ENCODE measurements at places on chromosomes 5 and 9.

DNA sequence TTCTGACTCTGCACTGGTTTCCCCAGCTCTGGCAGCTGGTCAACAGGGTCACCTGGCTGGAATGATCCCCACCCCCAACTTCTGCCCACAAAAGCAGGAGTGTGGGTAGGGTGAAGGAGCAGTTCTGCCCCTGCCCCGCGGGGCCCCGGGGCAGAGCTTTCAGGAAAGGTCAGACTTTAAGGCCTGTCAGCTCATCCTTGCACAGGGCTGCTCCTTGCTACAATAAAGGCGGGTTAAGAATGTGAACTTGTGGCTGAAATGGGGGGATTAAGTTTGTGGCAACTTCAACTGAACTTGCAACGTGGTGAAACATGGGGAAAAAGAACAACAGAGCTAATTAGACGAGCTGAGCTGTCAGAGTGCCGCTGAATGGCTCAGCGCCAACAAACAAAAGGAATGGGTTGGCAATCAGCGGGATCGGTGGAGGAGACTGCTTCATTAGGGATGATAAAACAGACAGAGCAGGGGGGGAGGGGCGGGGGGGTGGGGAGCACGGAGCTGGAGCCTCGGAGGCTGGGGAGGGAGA lies 50.8 kb downstream of the CRB2 start:
- H3K4me3 ChIP-seq, result no peak overlapping the region
- H3K27me3 ChIP-seq, result no peaks in the 10 kb centered on the region
- H3K36me3 ChIP-seq, result peaks cover 6% of the 10 kb centered on the region

DNA sequence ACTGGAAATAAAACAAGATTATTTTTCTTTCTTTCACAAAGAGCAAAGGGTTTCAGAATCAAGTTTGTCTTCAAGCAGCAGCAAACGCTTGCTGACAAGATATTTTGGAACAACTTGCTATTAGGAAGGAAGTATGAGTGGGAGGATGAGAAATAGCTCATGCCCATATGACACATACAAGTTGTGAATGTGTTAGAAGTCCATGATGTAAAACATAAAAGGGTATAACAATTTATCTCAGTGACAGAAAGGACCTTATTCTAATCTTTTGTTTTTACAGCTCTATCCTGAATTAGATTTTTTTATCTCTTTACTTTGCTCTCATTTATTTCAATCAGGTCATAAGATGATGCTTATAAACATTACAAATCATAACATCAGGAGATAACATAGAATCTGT lies 516.6 kb upstream of the MEF2C start:
- DNase-seq, result peak; percentile 27
- no peak overlapping the region for H3K4me3 ChIP-seq
- H3K27me3 ChIP-seq, result no peaks in the 10 kb centered on the region
- no peaks in the 10 kb centered on the region for H3K4me1 ChIP-seq
- H3K36me3 ChIP-seq, result no peaks in the 10 kb centered on the region

- peak; percentile 52 for DNase-seq
- H3K36me3 ChIP-seq, result no peaks in the 10 kb centered on the region
- H3K27me3 ChIP-seq, result no peaks in the 10 kb centered on the region
- H3K4me1 ChIP-seq, result no peaks in the 10 kb centered on the region
- no peak overlapping the region for H3K27ac ChIP-seq
- H3K4me3 ChIP-seq, result no peak overlapping the region
Measured at GRCh38 chr9:5800969-5801738, 31.8 kb downstream of the ERMP1 start.

DNA sequence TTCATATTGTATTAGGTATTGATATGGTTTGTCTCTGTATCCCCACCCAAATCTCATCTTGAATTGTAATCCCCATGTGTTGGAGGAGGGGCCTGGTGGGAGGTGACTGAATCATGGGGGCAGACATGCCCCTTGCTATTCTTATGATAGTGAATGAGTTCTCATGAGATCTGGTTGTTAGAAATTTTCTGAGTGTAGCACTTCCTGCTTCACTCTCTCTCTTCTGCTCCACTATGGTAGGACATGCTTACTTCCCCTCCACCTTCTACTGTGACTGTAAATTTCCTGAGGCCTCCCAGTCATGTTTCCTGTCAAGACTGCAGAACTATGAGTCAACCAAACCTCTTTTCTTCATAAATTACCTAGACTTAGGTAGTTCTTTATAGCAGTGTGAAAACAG lies 187.4 kb upstream of the SLC24A2 start:
- DNase-seq, result no peak
- H3K4me3 ChIP-seq, result no peak overlapping the region
- no peaks in the 10 kb centered on the region for H3K36me3 ChIP-seq
- no peaks in the 10 kb centered on the region for H3K4me1 ChIP-seq

- H3K4me1 ChIP-seq, result no peaks in the 10 kb centered on the region
- no peak overlapping the region for H3K27ac ChIP-seq
- H3K4me3 ChIP-seq, result no peak overlapping the region
- DNase-seq, result no peak
Measured at GRCh38 chr5:91328743-91329142, 54.4 kb downstream of the ARRDC3 start.

GRCh38 chr5:26192486-26192885 lies 845.9 kb downstream of the CDH9 start:
- H3K27me3 ChIP-seq, result no peaks in the 10 kb centered on the region
- no peaks in the 10 kb centered on the region for H3K36me3 ChIP-seq
- no peak overlapping the region for H3K27ac ChIP-seq
- H3K4me3 ChIP-seq, result no peak overlapping the region

GRCh38 chr5:177327539-177328522 lies 16.1 kb upstream of the MXD3 start:
- DNase-seq, result peak; percentile 88
- H3K27ac ChIP-seq, result peak overlapping the region; percentile 65
- no peaks in the 10 kb centered on the region for H3K4me1 ChIP-seq
- peaks cover 31% of the 10 kb centered on the region for H3K36me3 ChIP-seq

- peaks cover 14% of the 10 kb centered on the region for H3K36me3 ChIP-seq
- no peak overlapping the region for H3K27ac ChIP-seq
Measured at GRCh38 chr5:75601996-75602395, 9.3 kb upstream of the ANKDD1B start.

- H3K36me3 ChIP-seq, result no peaks in the 10 kb centered on the region
- H3K4me3 ChIP-seq, result no peak overlapping the region
- H3K4me1 ChIP-seq, result no peaks in the 10 kb centered on the region
- DNase-seq, result no peak
- H3K27me3 ChIP-seq, result no peaks in the 10 kb centered on the region
Measured at GRCh38 chr5:110055302-110055701, 365.6 kb downstream of the MAN2A1 start.

DNA sequence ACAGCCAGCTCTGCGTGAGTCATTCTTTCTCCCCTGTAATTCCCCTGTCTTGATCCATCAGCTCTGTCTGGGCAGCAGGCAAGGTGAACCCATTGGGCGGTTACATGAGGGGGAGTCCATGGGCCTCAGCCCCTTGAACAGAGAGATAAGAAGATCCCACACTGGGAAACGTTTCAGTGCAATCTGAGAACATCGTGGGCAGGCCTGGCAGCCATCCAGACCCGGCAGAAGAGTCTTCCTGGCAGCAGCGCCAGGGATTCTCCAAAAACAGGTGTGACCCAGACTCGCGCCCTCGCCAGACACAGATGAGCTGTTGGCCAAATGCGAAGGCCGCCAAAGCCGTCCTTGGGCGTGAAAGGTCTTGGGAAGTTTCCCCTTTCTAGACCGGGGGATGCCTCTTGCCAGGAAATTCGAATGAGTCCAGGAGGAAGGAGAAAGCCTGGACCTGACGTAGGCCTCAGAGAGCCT lies 6.4 kb upstream of the SLC12A7 start:
- peak; percentile 84 for DNase-seq
- peaks cover 73% of the 10 kb centered on the region for H3K4me1 ChIP-seq

Measured in muscle of leg (tissue), 16 donors.